Posterior cingulate gyrus (tissue), 11 donors: ENCODE measurements at places on chromosomes 2 and 18.
A peak's percentile ranks its signal among the peaks of the same experiment; 100 is the strongest.

DNA sequence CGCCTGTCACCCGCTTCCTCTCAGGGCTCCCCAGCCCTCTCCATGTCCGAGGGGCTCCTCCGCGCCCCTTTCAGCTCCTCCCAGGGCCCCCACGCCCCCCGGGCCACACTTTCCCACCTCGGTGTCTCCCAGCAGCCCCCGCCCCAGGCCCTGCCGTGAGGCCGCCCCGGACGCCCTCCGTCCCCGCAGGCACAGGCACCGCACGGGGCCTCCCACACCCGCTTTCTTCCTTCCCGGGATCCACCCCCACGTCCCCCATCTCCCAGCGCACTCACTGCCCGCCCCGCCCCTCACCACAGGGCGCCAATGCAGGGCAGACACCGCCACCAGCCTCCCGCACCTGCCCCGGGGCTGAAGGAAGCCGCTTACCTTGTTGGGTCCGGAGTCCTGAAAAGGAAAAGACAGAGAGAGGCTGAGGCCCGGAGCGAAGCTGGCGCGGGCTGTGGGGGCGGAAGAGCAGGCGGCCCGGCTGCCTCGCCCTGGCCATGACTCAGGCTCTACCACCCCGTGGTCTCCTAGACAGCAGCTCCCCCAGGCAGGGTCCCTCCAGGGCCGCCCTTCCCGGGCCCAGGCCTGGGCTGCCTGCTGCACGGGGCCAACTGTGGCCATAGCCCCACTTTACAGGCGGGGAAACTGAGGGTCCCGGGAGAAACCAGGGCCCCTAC, 37.7 kb downstream of the KIF1A start:
- peak; percentile 40 for DNase-seq

GRCh38 chr2:177952151-177952550, 120.4 kb downstream of the PDE11A start:
- DNase-seq = no peak

- no peak for DNase-seq
These were observed 8.5 kb downstream of the CIB4 start for GRCh38 chr2:26632624-26633185.

DNA sequence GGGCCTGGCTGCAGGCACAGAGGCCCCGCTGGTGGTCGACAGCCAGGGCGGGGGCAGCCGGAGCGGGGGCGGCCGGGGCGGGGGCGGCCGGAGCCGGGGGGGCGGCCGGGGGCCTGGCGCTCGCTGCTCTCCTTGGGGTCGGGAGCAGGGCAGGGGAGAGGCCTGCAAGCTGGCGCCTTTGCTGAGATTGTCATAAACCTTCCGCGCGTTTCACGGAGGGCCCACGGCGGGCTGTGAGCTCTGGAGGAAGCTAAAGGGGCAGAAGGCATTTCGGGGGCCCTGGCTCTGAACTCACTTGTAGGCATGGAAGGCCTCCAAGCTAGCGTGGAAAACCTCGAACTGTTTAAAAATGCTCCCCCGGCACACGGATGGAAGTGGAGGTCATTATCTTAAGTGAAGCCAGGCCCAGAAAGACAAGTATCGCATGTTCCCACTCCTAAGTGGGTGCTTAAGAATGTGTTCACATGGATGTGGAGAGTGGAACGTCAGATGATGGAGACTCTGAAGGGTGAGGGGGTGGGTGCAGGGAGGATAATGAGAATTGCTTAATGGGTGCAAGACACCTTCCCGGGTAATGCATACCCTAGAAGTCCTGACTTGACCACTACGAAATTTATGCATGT, 629 bp downstream of the PRELID3A start:
- DNase-seq = no peak
